HT1080 (cell line): ENCODE measurements at places on chromosomes 4 and X. TPM values are rescaled to one million over a fixed set of nuclear protein-coding genes. Genes with fewer than 3 reads are reported as not detected.

Gene GC
- total RNA-seq: not detected in 2 replicates

Gene DSPP
- not detected in 2 replicates for total RNA-seq

Gene P2RY10
- total RNA-seq: not detected in 2 replicates

Gene RIBC1
- total RNA-seq: 0.17 and 0.19 TPM in 2 replicates

Gene ZDHHC15
- total RNA-seq: not detected in 2 replicates

Gene TMEM35A
- 0.16 TPM in 1 of 2 replicates, not detected in the other for total RNA-seq

Gene HELQ
- 17.7 and 18.1 TPM in 2 replicates for total RNA-seq

Gene TDO2
- total RNA-seq: 0.50 and 1.0 TPM in 2 replicates

Gene KCNE5
- 0.48 TPM in 1 of 2 replicates, not detected in the other for total RNA-seq

Gene SPINK2
- not detected in 2 replicates for total RNA-seq

Gene USP38
- 16.5 and 20.7 TPM in 2 replicates for total RNA-seq

Gene ANK2
- total RNA-seq: 11.6 and 12.1 TPM in 2 replicates

Gene PLAC1
- total RNA-seq: 0.57 and 2.1 TPM in 2 replicates

Gene STPG2
- 0.03 TPM in 1 of 2 replicates, not detected in the other for total RNA-seq

Gene CXCL8
- total RNA-seq: 9.4 and 12.9 TPM in 2 replicates

Gene SLITRK2
- total RNA-seq: not detected in 2 replicates

Gene BEND2
- total RNA-seq: not detected in 2 replicates
